ENCODE measurements at places on chromosomes 1 and 21.

GRCh38 chr1:184082541-184083415, 31.2 kb downstream of the TSEN15 start:
- no peak for DNase-seq

- no peak for DNase-seq
These were observed 62.6 kb downstream of the CDC14A start for GRCh38 chr1:100414693-100415497.

GRCh38 chr1:186541003-186541402, 80.1 kb upstream of the PDC start:
- DNase-seq, result no peak

GRCh38 chr1:9905010-9905409, 5.1 kb downstream of the CTNNBIP1 start:
- no peak for DNase-seq

DNA sequence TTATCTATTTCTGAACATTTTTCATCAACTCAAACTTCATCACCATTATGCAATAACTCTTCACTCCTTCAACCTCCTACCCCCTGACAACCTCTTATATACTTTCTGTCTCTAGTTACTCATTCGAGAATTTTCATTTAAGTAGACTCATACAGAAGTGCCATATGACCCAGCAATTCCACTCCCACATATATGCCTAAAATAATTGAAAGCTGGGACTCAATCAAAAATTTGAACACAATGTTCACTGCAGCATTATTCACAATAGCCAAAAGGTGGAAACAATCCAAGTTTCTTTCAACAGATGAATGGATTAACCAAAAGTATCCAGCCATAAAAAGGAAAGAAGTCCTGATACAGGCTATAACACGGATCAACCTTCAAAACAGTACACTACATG, 24.1 kb downstream of the COL11A1 start:
- no peak for DNase-seq

DNA sequence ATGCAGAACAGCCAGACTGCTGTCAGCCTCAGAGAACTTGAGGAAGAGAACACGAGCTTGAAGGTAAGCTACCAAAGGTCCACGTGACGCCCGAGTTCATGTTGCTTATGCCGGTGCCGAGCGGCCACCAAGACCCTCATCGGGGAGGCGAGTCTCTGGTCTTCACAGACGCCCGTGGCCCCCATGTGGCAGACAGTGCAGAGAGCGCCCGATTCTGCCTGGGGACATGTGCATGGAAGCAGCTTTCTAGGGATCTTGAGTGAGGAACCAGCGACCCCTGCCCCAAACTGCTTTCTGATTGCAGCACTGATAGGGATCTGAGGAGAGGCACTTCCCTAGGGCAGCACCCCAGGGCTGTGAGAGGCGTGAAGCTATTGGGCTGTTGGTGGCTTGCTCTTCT, 56.3 kb upstream of the DIP2A start:
- DNase-seq, result no peak

DNA sequence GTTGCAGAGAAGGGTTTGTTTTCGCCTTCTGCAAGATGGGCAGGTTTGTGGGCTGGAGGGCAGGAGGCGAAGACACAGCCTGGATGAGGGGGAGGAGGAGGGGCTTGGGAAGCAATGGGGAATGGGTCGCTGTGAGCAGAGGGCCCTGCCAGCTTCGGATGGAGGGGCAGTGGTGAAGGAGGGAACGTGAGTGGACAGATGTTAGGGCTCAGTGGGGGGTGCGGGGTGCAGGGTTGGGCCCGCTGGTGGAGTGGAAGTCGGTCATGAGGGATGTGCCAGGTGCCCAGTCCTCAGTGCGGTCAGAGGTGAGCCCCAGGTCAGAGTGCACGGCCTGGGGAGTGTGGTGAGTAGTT, 55.5 kb upstream of the ABCG1 start:
- no peak for DNase-seq

GRCh38 chr1:59990470-59990869, 63.9 kb upstream of the CYP2J2 start:
- DNase-seq, result no peak

- DNase-seq, result no peak
These were observed 195.9 kb upstream of the GALNT2 start for GRCh38 chr1:229871078-229871676.

- no peak for DNase-seq
These were observed 118.9 kb upstream of the COL6A1 start for GRCh38 chr21:45862543-45863207.

DNA sequence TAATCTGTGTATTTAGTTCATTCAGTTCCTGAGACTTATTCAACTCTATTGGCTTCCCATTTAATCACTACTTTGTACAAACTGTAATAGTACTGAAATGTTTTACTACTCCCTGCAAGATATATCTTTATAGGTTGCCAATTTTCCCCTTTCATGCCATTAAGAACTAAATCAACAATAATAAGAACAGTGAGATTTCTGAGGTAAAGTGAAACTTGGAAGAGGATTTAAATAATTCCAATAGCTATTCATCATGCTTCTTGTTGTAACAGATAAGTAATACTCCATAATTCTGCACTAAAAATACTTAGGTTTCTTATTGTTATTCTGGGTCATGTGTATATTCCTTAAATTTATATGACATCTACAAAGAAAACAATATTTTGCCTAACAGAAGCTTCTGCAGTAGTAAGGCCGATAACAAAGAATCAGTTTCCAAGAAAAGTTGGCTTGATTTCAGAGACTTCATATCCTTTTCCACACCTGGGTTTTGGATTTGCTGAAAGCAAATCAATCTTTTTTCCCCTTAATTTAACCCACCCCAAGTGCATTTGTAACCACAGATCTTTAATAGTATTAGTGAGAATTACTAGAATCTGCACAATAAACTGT, 258.3 kb downstream of the FAF1 start:
- DNase-seq, result no peak

DNA sequence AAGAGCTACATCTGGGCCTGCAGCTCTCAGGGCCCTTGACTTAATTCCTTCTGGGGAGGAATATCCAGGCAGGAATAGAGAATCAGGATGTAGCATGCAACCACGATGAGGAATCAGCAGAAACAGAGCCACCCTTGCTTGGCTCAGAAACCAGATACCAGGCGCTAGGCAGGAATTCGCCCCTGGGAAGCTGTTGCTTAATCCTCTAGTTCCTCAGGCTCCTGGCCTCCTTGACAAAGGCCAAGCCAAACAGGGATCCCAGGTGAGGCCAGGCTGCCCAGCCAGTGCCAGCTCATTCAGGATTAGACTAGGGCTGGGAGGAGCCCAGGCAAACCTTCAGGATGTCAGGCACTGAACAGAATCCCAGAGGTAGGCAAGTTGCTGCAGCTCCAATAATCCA, 48.2 kb upstream of the IRF2BP2 start:
- DNase-seq, result no peak

GRCh38 chr1:75745276-75745675, 20.8 kb downstream of the ACADM start:
- peak; percentile 82 for DNase-seq

DNA sequence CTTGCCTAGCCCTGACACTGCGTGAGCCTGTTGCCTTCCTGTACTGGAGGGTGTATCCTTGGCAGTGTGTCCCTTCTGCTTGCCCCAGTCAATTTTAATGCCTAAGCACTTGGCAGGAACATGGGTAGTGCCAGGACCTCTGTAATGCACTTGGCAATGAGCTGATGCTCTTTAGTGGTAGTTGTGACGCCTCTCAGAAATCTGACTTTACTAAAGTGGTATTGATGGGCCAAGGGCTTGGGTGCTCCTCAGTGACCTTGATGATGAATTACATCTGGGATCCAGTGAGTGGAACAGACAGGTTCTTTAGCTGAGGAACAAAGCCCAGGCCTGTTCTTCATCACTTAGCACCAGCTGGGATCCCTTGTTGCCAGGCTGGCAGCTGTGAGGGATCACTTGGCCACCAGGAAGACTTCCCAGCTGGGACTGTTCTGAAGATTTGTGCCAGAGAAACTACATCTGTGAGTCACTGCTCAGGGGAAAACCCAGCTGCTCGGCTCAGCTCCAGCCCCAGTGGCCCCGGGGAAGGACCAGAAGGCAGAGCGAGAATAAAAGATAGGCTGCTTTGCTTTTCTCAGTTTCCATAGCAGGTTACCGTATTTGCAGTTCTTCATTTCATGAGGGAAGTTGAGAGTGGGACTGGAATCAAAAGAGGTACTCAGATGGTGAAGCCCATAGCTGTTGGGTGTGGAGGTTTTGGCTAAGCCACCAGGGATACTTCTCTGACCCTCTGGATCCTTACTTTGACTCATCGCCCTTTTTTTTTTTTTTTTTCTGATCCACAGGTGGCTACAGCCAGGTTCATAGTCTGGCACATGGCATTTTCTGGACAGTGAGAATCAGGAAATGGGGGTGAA, 28.5 kb upstream of the KCNA2 start:
- DNase-seq, result peak; percentile 55

GRCh38 chr1:17259233-17259873, 10.5 kb downstream of the PADI3 start:
- DNase-seq, result no peak

DNA sequence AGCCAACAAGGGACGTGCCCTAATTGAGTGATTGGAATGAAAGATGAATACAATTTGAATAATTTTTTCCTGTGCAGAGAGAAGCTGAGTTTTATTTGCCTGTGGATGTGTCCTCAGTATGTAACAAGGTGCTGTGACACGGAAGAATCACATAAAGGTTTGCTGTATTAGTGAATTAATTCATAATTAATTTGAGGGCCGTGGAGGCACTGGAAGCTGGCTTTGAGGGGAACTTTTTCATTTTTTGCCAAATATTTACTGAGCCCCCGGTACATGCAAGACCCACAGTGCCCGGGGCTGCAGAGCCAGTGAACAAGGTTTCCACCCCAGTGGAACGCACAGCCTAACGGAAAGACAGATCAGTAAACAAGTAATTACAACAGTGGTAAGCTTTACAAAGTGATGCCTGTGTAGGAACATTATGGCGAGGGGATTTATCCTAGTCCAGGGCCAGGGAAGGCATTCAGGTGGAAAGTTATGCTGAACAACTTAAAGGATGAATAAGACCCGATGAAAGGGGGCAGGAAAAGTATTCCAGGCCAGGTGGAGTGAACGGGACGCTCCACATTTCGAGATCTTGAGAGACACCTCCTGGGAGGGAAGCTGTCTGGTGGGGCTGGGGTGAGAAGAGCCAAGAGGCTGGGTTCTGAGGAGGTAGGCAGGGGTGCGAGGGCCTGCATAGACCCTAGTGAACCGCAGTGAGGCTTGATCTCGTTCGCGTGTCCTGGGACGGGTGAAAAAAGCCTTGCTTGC, 773 bp upstream of the RCC2 start:
- no peak for DNase-seq

DNA sequence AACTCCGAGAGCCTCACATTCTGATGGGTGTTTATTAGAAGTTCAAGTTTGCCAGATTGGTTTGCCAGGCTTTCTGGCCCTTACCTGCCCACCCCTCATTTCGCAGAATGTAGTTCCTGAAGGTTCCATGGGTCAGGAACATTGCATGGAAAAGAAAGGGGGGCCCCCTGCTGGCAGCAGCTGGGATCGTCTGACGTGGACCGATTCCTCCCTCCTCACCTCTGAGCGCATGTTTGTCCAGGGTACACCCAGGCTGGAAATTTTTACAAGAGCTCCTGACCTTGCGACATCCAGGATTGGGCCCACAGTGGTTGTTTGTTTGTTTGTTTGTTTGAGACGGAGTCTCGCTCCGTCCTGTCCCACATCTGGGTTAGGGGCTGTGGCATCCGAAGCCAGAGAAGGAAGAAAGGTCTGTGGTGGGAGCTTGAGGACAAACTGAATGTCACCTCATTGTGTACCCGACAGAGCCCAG, 126.0 kb upstream of the TMEM51 start:
- peak; percentile 38 for DNase-seq

DNA sequence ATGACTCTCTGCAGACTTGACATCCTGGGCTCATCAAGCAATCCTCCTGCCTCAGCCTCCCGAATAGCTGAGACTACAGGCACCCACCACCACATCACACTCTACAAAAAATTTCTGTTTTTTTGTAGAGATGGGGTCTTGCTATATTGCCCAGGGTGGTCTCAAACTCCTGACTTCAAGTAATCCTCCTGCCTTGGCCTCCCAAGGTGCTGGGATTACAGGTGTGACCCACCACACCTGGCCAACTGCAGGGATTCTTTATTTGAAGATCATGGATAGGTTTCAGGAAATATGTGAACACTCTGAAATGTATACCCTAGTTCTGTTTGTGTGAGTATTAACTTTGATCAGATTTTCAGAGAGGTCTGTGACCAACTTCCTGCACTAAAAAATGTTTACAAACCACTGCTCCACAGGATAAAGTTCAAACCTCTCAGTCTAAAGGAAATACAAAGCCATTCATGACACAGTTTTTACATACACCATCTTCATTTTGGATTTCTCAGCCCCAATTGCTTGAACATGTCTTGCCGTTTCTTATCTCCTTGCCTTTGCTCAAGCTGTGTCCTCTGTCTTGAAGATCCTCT, 252.3 kb upstream of the FGGY start:
- no peak for DNase-seq

GRCh38 chr1:222653178-222653827, 35.4 kb downstream of the MIA3 start:
- no peak for DNase-seq

- DNase-seq, result no peak
These were observed 143.7 kb downstream of the PBX1 start for GRCh38 chr1:164702664-164703063.

DNA sequence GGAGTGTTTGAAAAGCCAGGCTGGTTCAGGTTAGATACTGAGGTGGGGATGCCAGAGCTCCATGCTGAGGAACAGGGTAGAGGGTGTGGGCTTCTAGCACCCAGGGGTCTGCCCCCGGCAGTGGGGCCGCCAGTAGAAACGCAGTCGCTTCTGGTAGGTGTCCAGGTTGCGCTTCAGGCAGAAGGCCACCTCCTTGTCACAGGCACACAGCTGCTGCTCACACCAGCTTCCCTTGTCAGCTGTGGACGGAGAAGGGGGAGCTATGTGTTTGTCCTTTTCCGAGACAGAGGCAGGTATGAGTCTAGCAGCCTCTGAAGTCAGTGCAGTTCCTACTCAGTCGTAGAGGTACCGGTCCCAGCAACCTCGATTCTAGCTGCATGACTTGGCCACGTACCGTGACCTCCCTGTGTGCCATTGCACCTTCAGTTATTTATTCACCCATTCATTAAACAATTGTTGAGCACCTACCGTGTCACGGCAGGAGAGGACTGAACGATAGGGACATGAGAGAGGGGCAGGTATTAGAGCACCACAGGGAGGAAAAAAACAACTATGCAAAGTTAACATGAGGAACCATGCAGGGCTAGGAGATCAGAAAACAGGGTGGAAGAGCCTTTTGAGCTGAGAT, 5.2 kb downstream of the PLA2G2D start:
- no peak for DNase-seq

All from inflammatory macrophage (primary cell).